ENCODE measurements at places on chromosomes 2 and 18. TPM values are rescaled to one million over a fixed set of nuclear protein-coding genes. Genes with fewer than 3 reads are reported as not detected.
A peak's percentile ranks its signal among the peaks of the same experiment; 100 is the strongest.

GRCh38 chr2:176902454-176902853, 310.1 kb upstream of the HNRNPA3 start:
- no peak for DNase-seq

DNA sequence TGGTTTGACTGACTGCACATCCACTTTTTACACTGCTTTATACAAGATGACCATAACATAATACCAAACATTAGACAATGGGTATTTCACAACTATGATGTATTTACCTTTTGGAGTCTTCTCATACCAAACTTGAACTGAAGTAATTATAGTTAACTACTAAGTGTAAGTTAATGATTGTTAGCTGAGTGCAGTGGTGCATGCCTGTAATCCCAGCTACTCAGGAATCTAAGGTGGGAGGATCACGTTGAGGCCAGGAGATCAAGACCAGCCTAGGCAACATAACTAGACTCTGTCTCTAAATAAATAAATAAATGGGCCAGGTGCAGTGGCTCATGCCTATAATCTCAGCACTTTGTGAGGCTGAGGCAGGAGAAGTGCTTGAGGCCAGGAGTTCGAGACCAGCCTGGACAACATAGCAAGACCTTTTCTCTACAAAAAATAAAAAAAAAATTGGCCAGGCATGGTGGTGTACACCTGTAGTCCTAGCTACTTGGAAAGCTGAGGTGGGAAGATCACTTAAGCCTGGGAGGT, 44.9 kb upstream of the ORC2 start:
- DNase-seq: no peak

DNA sequence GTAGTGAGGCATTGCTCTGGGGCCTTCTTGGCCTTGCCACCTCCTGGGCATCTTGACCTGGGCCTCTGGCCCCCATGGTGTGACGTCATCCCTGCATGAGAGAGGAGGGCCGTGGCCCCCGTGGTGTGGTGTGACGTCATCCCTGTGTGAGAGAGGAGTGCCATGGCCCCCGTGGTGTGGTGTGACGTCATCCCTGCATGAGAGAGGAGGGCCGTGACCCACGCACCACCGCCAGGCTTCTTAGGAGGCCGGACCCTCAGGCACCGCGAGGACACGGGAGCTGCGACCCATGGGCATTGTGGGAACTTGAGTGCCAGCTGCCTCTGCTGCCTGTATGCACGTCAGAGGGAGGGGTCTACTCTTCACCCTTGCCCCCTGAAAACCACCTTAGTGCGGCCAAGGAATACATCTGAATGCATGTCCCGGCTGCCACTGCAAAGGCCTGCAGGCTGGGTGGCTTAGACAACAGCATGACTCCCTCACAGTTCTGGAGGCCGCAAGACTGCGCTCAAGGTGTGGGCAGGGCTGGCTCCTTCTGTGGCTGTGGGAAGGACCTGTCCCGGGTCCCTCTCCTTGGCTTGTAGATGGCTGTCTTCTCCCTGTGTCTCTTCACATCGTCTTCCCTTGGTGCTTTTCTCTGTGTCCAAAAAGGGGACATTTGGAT, 20.8 kb upstream of the OTOS start:
- DNase-seq: no peak

DNA sequence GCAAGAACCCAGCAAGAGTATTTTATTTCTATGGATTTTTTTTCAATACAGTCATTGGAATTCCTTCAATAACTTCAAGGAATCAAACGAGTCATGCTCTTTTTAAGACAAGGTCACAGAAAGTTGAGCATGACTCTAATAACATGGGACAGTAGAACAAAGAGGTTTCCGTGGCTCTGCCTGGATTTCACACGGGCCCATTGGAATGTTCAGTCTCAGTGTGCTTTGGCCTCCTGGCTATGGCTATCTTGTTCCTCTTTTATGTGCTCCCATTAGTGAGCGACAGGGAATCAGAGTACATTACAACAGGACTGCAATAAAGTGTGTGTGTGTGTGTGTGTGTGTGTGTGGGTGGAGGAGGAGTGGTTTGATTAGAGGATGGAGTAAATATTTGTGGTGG, 312.4 kb downstream of the DCC start:
- no peak for DNase-seq

DNA sequence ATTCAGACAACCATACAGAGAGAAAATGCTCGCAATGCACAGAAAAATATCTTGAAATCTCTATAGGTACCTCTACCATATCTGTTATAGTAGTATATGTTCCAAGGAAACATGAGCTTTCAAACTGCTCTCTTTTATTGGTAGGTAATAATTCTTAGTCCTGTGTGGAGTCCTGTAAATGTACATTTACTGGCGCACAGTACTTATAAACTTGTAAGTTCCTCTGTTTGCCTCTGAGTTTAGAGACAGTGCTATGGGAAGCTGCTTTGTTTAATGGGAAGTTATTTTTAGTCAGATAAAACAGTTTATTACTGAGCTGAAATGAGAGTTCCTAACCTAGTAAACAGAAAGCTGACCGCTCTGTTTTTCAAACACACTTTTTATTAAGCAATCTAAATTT, 52.7 kb downstream of the CCDC93 start:
- peak; percentile 37 for DNase-seq

- DNase-seq: no peak
Measured at GRCh38 chr2:70090706-70091334, 3.5 kb downstream of the PCBP1 start.

DNA sequence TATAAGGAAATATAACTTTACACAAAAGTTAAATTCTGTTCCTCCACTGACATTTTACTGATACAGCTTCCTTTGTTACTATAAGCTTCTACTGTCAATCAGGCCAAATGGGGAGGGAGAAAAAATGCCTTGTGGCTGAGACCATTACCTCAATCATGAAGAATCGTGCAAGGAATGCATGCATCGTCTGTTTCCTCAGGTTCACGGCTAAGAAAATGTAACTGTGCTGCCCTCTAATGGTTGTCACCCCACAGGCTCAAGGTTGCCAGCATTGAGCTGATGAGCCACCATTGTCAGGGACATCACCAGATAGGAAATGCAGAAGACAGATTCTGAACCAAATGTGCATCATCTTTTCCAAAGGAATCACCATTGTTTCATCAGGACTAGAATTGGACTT, 426.9 kb downstream of the CDH2 start:
- DNase-seq: peak; percentile 47

IGFBP5 gene
- 754 TPM for total RNA-seq

- DNase-seq: no peak
Measured at GRCh38 chr2:238861766-238862315, 14.0 kb downstream of the TWIST2 start.

GRCh38 chr2:11398750-11399437, 54.5 kb upstream of the ROCK2 start:
- peak; percentile 36 for DNase-seq

DSC2 gene
- total RNA-seq: not detected

DNA sequence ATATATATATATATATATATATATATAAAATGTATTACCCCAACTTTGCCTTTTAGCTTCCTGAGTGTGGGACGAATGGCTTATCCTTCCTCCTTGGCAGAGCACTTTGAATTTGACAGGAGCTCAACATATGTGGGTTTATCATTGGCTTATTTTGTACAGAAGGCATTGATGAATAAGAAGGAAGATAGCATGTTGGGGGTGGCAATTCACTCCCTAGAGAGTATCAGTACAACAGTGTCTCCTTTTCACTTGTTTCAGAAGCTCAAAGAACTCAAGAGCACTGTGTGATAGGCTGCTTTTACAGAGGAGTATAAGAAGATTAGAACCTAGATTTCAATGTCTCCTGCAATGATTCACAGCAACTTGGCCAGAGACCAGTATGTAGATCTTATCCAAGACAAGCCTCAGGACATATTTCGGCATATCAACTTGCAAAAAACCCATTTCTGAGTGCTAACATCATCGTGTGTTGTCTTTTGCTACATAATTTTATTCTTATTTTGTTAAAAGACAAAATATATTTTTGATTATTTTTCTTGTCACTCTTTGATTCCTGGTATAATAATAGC, 345.8 kb downstream of the SOCS6 start:
- DNase-seq: no peak

DNA sequence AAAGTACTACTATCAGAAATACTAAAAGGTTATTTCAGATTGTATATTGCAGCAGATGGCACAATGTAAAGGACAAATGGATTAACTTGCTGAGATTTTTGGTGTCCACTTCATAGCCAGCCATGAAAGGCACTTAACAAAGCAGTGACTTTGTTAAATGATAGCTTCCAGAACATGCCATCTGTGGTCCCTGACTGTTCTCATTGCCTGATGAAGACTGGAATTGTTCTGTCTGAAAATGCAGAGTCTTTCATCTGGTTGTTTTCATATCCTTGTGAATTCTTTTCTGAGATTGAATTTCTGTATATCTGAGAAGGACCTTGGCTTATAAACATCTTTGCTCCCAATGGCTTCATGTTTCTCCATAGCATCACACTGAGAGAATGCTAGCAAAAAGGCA, 44.4 kb upstream of the LRRTM1 start:
- DNase-seq: no peak

Data from fibroblast of villous mesenchyme (primary cell).